ENCODE measurements at places on chromosomes 2 and 18.

- no peak for DNase-seq
Observed at GRCh38 chr2:222965555-222965954, 86.4 kb upstream of the KCNE4 start.

DNA sequence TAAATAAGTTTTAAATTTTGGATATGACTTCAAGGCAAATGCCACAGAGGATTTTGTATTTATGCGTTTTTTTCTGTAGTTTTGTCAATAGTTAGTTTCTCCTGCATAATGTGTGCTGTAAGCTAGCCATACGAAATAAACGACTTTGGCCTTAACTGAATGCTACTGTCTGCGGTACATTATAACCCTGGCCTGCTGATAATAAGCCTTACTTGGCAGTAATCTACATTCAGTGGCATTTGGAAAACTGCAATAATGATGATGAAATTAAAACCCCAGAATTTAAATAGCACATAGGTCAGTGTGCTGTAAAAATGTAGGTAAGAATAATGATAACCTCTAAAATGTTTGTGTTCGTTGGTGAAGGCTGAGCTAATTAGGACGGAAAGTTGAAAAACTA, 88.8 kb downstream of the LRP1B start:
- DNase-seq: no peak

GRCh38 chr2:40164736-40165508, 287.0 kb downstream of the SLC8A1 start:
- DNase-seq: no peak

- DNase-seq: no peak
Observed at GRCh38 chr2:11090187-11090586, 65.1 kb upstream of the SLC66A3 start.

DNA sequence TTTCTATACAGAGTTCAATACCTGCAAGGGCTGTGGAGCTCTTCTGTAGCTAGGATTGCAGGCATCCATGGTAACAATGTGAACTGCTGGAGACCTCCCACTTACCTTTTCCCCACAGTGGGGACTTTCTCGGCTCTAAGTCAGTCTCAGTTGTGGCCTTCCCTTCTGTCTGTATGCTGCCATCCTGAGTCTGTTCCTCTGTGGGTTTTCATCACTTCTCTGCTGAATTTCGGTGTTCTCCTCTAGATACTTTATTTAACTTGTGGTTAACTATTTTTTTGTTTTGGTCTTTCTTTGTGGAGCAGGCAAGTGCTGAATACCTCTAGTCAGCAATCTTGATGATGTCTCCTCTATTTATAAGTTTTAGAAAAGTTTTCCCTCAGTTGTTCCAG, 647.2 kb upstream of the CDH2 start:
- DNase-seq: no peak

DNA sequence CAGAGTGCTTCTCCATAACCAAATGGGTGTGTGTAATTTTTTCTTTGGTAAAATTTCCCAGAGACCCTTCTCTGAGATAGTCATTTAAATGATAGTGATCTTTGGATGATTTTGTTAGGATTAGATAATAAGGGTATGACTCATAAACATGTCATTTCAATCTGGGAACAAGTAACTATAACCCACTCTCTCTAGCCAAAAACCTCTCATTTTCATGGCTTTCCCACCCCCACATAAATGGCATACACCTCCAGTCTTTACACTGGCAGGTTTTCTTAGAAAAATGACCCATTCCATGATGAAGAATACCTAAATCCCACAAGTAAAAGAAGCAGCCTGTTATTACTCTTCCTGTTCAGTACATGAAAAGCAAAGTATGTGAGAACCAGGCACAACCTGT, 572.0 kb upstream of the ZEB2 start:
- DNase-seq: no peak

- DNase-seq: no peak
Observed at GRCh38 chr2:135651717-135652116, 89.9 kb upstream of the UBXN4 start.

- no peak for DNase-seq
Observed at GRCh38 chr2:223591596-223591995, 10.6 kb downstream of the SCG2 start.

DNA sequence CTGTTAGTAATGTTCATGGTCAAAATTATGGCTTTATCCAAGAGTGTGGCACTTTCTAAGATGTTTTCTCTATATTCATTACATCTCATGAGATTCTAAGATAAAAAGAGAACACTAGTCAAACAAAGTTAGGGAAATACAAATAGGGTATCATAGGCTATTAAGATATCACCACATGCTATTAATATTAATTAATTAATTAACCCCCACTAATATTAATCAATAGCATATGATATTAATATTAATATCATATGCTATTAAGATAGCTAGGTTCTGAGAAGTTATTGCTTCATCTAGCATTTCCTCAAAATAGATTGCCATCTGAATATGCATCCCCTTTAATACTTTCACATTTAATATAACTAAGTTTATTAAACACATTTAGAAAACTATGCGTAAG, 22.1 kb downstream of the DSG3 start:
- DNase-seq: no peak

DNA sequence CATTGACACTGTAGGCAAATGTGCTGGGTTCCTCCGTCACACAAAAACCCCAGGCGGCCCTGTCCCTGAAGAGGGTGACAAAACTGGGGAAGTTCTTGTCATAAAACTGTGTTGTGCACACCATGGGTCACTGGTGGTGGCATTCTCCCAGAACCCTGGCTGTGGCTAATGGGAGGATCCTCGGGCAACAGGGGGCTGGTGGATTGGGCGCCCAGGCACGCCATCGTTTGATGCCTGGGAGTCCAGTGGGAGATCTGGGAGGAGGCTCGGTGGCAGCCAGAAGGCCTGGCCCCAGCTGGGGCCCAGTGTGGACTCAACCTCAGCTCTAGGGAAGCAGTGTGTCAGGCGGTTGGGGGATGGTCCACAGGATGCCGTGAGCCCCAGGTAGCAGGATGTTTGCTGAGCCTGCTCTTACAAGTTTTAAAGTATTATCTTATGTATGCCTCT, 140.7 kb downstream of the ACOXL start:
- no peak for DNase-seq

DNA sequence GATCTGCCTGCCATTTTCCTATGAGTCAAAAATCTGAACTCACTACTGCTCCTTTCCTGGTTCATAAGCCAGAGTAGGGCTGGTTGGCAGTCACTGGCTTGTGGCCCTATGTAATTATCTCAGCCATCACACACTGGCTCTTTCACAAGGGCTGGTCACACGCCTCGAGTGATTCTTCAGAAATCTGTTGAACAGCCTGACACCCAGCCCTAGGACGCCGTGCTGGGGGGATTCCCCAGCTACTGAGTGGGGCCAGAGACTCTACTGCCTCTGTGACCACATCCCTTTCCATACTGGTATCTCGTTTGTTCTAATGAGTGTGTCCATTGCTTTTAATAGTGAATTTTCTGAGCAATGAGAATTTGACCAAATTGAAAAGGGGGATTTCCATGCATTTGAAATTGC, 45.8 kb upstream of the RBM44 start:
- no peak for DNase-seq

GRCh38 chr2:169659320-169659719, 34.9 kb downstream of the CFAP210 start:
- DNase-seq: no peak

DNA sequence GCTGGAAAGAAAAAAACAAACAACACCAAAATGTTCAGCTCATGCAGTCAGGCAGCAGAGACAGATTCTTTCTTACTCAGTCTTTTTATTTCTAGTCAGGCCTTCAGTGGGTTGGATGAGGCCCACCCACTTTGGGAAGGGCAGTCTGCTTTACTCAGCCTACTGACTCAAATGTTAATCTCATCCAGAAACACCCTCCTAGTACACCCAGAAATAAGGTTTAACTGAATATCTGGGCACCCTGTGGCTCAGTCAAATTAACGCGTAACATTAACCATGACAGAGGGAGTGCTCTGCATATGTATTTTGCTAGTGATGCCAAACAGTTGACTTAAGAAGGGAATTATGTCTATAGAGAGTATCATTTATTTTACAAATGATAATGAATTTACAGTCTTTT, 401.6 kb downstream of the PARD3B start:
- DNase-seq: no peak

- DNase-seq: no peak
Observed at GRCh38 chr2:31217465-31218200, at the start of gene CAPN14. CAPN14 (minus strand) TSS chr2:31217515; CDS start chr2:31205447, 12,068 bp downstream.

- DNase-seq: no peak
Observed at GRCh38 chr2:41871080-41871479, 176.7 kb upstream of the PKDCC start.

- DNase-seq: no peak
Observed at GRCh38 chr2:199775267-199775666, 75.7 kb downstream of the FTCDNL1 start.

- DNase-seq: no peak
Observed at GRCh38 chr2:207484444-207485391, 45.0 kb upstream of the CREB1 start.

GRCh38 chr2:217972490-217972889, 30.3 kb downstream of the TNS1 start:
- no peak for DNase-seq

DNA sequence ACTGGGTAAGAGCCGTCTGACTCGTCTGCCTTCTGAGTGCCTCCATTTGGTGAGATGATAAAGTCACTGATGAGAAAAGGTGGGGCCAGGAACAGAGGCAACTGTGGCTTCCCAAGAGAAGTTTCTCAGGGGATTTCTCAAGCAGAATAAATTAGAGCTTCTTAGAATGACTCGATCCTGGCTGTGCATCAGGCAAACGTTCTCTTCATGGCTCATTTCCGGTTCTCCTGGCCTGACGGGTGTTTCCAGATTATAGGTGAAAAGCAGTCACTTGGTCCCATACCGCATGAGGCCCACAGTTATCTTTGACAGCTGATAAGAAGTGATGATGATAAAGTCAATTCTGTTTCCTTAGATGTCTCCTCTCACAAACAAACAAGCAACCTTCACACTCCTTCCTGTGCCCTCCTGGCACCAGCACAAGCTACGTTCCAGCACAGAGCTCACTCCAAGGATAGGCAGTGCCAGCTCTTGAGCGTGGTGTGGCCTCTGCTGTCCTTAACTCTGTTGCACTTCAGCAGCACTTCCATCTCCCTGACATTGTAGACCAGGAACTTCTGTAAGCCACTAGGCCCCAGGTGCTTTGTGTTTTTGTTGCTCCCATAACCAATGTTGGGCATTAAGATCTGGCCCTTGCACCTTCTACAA, 37.8 kb upstream of the KCNF1 start:
- DNase-seq: no peak

- DNase-seq: no peak
Observed at GRCh38 chr2:5370158-5370557, 322.0 kb upstream of the SOX11 start.

DNA sequence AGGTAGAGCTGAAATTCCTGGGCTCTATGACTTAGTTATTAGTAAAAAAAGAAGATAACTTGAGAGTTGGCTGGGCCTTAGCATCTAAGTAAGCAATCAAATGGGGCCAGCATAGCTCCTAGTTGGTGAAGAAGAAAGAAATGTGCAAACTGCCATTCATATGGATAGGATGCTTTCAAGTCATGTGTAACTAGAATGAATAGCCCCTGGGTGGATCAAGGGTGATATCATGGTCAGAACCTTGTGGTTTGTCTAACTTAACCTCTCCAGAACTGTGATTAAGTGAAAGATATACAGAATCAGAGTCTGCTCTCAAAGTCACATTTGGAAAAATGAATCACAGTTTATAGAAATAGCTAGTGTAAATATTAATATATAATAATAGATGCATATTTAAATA, 198.7 kb upstream of the DTNA start:
- no peak for DNase-seq

GRCh38 chr2:220452561-220452960, 825.1 kb downstream of the SLC4A3 start:
- DNase-seq: no peak

DNA sequence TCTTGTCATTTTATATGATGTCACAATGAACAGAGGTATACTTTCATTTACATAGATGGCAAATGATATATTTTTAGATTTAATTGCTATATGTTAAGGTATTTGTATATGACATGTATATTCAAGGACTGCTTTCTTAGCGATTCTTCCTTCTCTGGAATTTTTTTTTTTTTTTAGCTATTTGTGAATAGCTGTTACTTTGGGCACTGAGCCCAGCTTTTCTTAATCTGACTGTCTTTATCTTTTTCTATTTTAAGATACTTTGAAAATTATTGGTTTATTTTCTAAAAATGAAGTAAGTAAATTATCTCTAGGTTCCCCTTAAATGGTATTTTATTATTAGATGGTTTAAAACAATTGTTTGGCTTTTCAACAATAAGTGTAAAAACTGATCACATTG, 4.0 kb upstream of the GLS start:
- no peak for DNase-seq
